ENCODE measurements at places on chromosomes 12 and 14.

- DNase-seq: no peak
These were observed 104.4 kb downstream of the DAD1 start for GRCh38 chr14:22484632-22485031.

DNA sequence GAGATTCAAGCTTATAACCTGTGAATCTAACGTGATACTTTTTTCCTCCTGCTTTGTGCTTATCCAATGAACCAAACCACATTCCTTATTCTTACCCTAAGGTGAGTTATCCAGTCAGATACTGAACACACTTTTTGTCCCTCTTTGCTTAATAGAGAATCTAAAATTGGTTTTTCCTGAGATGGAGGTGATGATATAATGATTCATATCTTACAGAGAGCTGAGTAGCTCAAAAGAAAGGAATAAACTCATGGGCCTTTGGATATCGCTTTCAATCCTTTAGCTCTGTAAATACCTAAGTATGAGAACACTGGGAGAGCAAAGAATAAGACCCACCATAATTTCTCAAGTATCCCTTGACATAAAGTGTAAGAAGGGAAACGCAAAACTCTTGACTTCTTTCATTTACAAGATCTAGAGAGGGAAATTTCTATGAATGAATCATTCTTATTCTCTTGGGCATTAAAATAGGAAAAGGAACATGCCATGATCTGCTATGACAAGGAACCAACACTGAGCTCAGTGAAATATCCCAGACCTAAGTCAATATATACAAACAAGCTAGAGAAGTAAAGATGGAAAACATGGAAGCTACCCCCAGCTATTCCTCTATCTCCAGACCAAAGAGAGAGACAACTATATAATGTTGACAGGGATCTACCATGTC is 81.8 kb upstream of the STAC3 start:
- no peak for DNase-seq

GRCh38 chr12:109689426-109689825 is 24.2 kb upstream of the FAM222A start:
- no peak for DNase-seq

GRCh38 chr12:110183386-110183785 is 59.2 kb downstream of the IFT81 start:
- no peak for DNase-seq

- peak; percentile 63 for DNase-seq
These were observed 90.3 kb downstream of the C12orf75 start for GRCh38 chr12:105420659-105421240.

DNA sequence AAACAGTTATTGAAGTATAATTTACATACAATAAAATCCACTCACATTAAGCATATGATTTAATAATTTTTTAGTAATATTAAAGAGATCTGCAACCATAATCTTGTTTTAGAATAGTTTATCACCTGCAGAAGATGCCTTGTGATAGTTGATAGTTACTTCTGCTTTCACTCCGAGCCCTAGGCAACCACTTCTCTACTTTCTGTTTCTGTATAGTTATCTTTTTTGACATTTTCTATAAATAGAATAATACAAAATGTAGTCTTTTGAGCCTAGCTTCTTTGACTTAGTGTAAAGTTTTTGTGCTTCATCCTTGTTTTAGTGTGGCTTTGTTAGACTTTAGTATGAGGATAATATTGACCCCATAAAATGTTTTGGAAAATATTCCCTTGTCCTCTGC is 111.0 kb downstream of the MNAT1 start:
- DNase-seq: no peak

DNA sequence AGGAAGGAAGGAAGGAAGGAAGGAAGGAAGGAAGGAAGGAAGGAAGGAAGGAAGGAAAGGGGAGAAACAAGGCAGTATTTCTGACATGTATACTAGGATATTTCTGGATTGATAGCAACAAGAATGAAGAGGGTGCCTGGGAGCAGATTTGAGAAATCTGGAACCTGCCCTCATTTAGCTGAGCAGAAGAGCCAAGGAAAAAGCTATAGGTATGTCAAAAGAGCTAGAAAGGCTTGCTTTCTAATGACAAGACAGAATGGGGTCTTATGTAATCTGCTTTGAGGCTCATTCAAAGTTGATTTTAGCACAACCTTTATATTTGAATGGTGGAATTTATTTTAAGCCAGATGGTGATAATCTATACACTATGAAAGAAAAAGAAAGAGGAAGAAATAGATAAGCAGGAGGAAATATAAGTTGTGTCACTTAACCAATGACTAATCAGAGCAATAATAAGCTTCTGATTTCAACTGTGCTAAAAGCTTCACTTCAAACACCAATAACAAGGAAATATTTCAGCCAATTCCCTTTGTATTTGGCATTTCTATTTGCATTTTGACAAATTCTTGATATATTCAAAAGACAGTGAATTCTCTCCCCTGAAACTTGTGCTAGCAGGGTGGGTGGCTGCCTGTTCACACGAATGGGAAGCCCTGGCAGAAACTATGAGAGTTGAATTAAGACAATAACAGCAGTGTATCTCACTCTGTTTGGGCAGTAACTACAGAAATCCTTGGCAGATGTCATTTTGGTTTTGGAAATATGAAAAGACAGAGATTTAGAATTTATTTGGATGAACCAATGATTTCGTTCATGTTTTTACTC is 76.3 kb upstream of the FLRT2 start:
- no peak for DNase-seq

- no peak for DNase-seq
These were observed 74.9 kb downstream of the SLC25A47 start for GRCh38 chr14:100398044-100398443.

DNA sequence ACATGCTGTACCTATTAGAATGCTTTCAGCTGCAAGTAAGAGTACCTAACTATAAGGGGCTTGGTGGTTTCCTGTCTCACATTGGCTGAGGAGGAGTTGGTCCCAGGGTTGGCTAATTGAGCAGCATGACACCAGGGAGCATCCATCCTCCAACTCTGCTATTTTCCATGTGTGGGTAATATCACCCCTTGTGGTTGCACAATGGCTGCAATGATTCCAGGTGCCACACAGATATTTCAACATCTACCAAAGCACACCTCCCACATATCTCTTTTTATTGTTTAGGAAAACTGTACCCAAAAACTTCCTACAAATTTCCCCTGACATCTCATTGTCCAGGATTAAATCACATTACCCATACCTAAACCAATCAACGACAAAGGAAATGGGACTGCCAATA is 118.0 kb upstream of the EEA1 start:
- DNase-seq: no peak

DNA sequence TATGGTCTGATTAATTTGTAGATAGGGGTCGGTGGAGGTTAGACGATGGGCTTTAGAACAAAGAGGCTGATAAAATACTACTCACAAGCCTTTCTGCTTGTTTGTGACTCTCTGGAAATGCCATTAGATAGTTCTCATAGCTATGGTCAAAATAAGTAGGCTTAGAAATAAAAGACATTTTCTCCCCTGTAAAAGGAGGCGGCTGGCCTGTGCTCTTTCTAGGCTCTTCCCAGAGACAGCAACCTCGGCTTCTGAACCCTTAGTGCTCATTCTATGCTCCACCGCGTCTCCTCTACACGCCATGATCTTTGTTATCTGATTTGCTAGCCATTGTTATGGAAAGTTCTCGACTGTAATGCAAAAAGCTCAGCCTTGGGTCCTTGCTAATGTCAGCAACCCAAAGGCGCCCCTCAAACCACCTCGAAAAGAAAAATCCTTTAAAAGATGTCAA is 64.5 kb downstream of the CRADD start:
- peak; percentile 2 for DNase-seq

- peak; percentile 55 for DNase-seq
These were observed 43.3 kb downstream of the AEBP2 start for GRCh38 chr12:19482551-19483109.

DNA sequence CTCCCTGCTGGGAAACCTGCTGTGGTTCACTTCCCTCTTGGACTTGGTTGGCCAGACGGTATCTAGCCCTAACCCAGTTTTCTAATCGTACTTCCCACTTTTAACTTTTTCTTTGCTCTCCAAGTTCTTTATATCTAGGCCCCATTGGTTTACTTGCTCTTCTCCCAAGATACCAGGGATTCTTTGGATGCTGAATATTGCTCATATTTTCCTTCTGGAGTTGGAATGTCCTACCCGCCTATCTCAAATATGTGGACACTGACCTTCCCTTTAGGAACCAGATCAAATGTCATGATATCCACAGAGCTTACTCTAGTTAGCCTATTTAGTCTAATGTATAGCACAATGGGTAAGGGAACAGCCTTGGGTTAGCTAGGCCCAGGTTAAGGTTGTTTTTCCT is 228.6 kb downstream of the DACT1 start:
- no peak for DNase-seq

DNA sequence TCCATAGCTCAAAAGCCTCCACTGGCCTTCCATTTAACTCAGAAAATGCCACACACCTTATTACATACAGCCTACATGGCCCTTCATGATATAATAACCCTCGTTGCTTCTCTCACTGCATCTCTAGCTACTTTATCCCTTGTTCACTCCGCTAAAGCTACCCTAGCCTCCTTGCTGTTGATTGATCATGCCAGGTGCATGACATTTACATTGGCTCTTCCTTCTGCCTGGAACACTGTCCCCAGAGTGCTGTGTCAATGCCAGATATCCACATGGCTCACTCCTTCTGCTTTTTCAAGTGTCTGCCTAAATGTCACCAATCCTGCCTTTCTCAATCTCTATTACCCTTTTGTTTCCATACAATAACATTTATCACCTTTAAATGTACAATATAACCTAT is 58.3 kb downstream of the CAND1 start:
- DNase-seq: no peak

DNA sequence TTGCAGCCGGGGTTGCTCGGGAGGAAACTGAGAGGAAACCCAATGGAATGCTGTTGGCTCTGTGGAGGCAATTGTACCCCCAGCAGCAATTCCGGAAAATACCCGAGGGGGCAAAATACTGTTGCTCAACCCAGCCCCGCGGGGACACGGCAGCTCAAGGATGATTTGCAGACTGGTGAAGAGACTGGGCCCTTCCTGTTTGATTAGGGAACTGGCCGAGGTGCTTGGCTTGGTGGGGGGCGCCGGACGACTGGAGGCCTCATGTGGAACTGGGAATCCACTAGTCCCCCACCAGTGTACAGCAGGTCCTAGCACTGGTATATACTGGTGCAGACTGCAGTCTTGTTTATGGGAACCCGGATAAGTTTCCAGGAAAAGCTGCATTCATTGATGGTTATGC is 10.3 kb upstream of the RNASE12 start:
- no peak for DNase-seq

DNA sequence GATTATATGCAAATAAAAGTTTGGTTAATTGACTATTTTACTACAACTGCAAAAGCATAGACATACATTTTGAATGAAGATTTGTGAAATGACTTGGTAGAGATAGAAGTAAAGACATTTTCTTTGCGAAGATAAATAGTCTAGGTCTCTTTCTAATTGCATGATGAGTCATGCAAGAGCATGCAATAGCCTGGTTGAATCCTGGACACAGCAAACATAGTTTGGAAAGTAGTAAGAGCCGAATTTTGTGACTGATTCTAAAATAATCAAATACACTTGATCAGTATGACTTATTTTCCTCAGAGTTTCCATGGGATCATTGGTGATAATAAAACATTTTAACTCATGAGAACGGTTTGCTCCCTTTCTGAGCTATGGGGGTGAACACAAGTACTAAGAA is 27.7 kb upstream of the CAND1 start:
- DNase-seq: no peak

DNA sequence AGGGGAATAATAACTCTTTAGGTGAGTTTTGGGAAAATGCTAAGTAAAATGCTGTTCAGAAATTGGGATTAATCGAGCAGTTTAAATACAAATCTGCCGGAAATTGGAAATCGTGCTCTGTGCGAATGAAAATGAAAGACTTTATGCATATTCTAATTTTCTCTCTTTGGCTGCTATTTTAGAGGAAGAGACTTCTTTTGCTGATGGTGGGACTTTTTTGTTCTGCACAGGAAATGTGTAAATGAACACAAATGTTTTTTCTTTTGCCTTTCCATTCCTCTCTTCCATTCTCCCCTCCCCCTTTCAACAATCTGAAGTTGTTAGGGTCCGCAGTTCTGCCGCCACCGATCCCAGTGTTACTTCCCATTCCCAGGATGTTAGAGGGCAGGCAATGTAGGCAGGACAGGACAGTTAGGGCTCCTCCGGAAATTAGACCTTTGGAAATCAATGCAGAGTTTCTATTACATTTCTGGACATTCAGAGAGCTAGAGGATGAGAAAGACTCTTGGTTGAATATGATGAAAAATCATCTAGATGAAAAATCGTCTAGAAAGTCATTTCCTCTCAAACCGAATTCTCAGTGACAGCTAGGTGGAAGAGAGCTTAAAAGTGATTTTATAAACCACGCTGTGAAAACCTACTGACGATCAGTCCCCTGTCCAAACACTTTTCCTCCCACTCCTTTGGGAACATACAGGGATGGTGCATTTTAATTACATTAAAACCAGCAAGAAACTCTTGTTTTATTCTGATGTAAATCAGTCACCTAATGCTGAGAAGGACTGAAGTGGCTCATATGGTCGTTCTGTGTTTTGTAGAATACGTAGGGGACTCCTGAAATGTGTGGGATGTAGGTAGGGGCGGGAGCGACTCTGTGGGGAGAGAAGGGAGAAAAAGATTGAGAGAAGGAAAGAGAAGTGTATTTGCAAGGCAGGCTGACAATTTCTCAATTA is 17.8 kb downstream of the FOXG1 start:
- DNase-seq: no peak

- DNase-seq: no peak
These were observed 8.2 kb downstream of the TGM1 start for GRCh38 chr14:24254630-24255392.
